ENCODE measurements at places on chromosomes 6 and 20. TPM values are rescaled to one million over a fixed set of nuclear protein-coding genes. Genes with fewer than 3 reads are reported as not detected.

Gene MTFR2
- 6.2 TPM for total RNA-seq

- DNase-seq, result peak; percentile 7
- peaks cover 79% of the 10 kb centered on the region for H3K4me1 ChIP-seq
- peak overlapping the region; percentile 92 for H3K27ac ChIP-seq
- H3K36me3 ChIP-seq, result peaks cover 12% of the 10 kb centered on the region
- peak overlapping the region; percentile 93 for H3K4me3 ChIP-seq
- H3K27me3 ChIP-seq, result peaks cover 2% of the 10 kb centered on the region
Measured at GRCh38 chr6:124962639-124963415, 590 bp downstream of the RNF217 start.

- no peak for DNase-seq
- no peak overlapping the region for H3K4me3 ChIP-seq
- H3K4me1 ChIP-seq, result peaks cover 35% of the 10 kb centered on the region
- no peaks in the 10 kb centered on the region for H3K36me3 ChIP-seq
Measured at GRCh38 chr20:1842281-1842680, 52.9 kb upstream of the SIRPA start.

DNA sequence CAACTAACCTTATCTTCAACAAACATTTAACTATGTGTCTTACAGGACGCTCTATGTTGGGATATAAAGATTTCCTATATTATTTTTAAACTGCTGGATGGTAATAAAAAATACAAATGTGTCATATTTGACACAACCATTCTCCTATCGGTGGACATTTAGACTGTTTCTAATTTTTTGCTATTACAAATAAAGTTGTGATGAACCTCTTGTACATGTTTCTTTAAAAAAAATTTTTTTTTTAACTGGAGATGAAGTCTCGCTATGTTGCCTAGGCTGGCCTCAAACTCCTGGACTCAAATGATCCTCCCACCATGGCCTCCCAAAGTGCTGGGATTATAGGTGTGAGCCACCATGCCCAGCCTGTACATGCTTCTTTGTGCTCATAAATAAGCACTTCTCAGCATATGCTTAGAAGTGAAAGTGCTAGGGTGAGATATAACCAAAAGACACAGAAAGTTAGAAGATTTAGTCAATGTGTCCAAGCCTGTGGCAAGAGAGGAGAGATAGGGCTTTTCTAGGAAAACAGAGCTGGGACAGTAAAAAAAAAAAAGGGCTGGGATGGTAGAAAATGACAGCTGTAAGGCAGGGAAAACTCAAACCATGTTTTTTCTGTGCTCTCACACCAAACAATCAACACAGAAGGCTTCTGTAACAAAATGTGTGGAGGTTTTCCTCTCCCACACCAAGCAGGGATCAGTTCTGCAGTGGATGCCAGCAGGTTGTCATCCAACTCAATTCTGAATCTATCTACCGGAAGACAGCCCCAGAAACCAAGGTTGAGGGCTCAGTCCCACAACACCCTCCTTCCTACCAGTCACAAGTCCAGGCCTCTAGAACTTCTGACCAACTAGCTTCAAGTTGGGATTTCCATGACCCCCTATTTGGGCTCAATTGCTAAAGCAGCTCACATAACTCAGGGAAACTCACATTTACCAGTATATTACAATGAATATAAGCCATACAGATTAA is 70.0 kb upstream of the SMIM29 start:
- no peaks in the 10 kb centered on the region for H3K27me3 ChIP-seq
- H3K4me1 ChIP-seq, result peaks cover 9% of the 10 kb centered on the region
- DNase-seq, result no peak
- H3K4me3 ChIP-seq, result no peak overlapping the region
- no peak overlapping the region for H3K27ac ChIP-seq

DNA sequence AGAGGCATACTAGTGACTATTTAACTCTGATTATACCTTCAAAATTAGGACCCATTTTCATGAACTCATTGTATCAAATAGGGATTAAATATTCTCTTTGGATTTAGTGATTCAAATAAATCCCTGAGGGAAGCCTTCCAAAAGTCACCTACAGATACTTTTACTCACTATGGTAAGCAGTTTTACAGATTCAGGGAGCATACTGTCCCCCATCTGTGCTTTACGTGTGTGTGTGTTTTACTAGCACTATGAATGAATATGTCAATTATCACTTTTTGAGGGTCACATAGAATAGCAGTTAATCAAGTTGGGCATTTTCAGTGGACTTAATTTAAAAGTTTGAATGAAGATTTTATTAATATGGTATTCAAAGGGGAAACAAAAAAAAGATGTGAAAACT is 96.7 kb downstream of the EPHA7 start:
- H3K4me1 ChIP-seq, result no peaks in the 10 kb centered on the region
- DNase-seq, result no peak
- no peak overlapping the region for H3K4me3 ChIP-seq
- H3K36me3 ChIP-seq, result no peaks in the 10 kb centered on the region
- no peaks in the 10 kb centered on the region for H3K27me3 ChIP-seq

DNA sequence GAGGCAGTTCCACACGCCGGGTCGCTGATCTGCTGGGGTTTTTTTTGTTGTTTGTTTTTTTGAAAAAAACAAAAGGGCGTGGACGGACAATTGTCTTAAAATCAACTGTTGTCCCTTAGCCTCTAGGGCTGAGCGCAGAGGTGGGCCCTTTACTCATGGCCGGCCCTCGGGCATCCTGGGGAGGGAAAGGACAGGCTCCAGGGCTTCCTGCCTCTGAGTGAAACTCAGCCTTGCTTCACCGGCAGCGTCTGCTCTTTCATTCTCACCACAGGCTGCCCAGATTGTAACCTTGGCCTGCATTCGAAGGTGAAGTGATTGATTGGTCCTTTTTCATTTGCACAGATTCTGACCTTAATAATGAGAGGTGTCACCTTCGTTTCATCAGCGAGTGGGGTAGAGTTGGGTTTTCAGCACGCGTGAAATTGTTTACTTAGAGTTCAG is 797 bp downstream of the SMIM13 start:
- no peaks in the 10 kb centered on the region for H3K27me3 ChIP-seq
- peaks cover 13% of the 10 kb centered on the region for H3K36me3 ChIP-seq
- H3K27ac ChIP-seq, result peak overlapping the region; percentile 99
- H3K4me3 ChIP-seq, result peak overlapping the region; percentile 100
- DNase-seq, result peak; percentile 19

DNA sequence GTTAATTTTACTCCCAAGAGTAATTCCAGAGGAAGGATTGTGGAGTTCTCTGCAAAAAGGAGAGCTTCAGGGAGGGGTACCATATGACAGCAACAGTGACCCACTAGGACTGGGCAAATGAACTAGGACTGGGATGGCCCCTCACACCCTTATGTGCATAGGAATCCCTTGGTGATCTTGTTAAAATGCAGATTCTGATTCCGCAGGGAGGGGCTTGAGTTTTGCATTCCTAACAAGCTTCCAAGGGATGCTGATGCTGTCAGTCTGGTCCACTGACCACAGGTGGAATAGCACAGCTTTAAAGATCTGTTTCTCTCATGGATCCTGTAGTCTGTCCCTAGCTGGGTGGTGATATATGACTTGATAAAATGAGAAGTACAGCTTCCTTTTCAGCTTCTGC is 6.3 kb upstream of the FOXA2 start:
- DNase-seq, result no peak
- H3K4me1 ChIP-seq, result no peaks in the 10 kb centered on the region
- no peak overlapping the region for H3K27ac ChIP-seq
- no peak overlapping the region for H3K4me3 ChIP-seq
- H3K36me3 ChIP-seq, result no peaks in the 10 kb centered on the region
- H3K27me3 ChIP-seq, result peaks cover 8% of the 10 kb centered on the region

DNA sequence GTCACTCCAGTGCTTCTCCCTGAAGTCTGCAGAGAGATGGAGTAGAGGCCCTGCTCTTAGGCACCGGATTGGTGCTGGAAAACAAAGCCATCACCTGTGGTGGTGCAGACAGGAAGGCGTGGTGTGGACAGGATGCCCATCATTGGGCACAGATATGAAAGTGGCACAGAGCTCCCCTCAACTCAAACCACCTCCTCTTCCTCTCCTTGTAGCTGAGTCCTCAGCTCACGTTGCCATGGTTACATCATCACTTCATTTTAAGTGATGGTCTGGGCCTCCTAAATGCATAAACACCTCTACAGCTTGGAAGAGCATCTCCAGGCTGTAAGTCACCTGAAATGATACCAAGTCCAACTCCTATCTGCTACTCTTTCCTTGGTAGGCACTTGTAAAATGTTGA is 8.0 kb upstream of the RTF2 start:
- no peaks in the 10 kb centered on the region for H3K36me3 ChIP-seq
- H3K27ac ChIP-seq, result no peak overlapping the region
- DNase-seq, result no peak
- H3K4me3 ChIP-seq, result no peak overlapping the region
- no peaks in the 10 kb centered on the region for H3K4me1 ChIP-seq

GRCh38 chr20:23877524-23877923 is 2.0 kb downstream of the CST5 start:
- no peaks in the 10 kb centered on the region for H3K4me1 ChIP-seq
- no peak overlapping the region for H3K27ac ChIP-seq
- peaks cover 11% of the 10 kb centered on the region for H3K27me3 ChIP-seq
- H3K4me3 ChIP-seq, result no peak overlapping the region
- no peaks in the 10 kb centered on the region for H3K36me3 ChIP-seq

GRCh38 chr6:112752791-112753190 is 405.7 kb downstream of the RFPL4B start:
- no peak overlapping the region for H3K27ac ChIP-seq
- H3K4me3 ChIP-seq, result no peak overlapping the region
- no peak for DNase-seq

GRCh38 chr6:1242446-1242845 is 69.5 kb upstream of the FOXQ1 start:
- no peaks in the 10 kb centered on the region for H3K36me3 ChIP-seq
- H3K27ac ChIP-seq, result no peak overlapping the region
- H3K27me3 ChIP-seq, result no peaks in the 10 kb centered on the region

DNA sequence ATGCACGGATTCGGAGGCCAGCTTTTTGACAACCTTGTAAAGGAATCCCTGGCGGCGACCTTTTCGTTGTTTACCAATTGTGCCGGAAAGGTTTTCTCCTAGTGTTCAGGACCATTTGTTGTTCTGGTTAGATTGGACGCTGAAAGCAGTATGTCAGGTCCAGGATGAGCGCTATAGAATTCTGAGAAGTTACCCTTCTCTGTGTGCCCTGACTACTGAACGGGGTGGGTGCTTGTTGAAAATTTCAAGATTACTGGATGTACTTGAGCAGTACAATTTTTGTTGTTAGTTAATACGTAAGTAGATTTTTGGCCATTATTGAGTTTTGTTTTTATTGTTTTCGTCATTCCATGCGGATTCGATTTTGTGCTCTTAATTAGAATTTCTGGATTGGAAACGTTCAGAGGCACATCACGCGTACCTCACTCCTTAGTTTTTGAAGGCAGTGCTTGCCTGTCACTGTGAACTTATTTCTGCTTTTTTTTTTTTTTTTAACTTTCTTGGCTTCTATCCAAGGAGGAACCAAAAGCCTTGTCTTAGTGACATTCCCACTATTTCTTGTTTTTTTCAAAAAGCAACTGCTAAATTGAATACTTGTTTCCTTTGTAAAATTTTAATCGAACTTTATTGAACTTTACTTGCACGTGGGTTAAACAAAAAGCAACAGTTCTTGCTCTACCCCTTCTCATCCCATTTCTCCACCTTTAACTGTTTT is 898 bp downstream of the XRN2 start:
- DNase-seq, result no peak
- peak overlapping the region; percentile 99 for H3K27ac ChIP-seq
- peaks cover 29% of the 10 kb centered on the region for H3K4me1 ChIP-seq
- H3K36me3 ChIP-seq, result peaks cover 29% of the 10 kb centered on the region
- peak overlapping the region; percentile 93 for H3K4me3 ChIP-seq

DNA sequence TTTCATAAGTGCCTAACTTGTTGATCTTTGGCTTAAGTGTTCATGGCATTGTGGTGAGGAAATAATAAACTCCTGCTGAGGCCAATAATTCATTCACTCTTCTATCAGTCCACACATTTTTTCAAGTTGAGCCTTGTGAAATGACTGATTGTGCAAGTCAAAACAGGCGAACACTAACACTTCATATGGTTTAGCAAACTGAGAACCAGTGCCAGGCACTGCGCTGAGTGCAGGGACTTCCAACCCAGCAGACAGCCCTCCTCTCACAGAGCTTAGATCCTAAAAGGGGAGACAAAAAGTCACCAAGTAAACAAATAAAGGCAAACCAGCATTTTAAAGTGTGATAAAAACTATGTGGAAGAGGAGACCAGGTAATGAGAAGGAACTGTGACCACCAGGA is 435.0 kb downstream of the PTPRT start:
- no peak overlapping the region for H3K27ac ChIP-seq
- no peaks in the 10 kb centered on the region for H3K36me3 ChIP-seq
- H3K4me3 ChIP-seq, result no peak overlapping the region
- no peaks in the 10 kb centered on the region for H3K4me1 ChIP-seq

- H3K27me3 ChIP-seq, result peaks cover 2% of the 10 kb centered on the region
- peak overlapping the region; percentile 71 for H3K4me3 ChIP-seq
- DNase-seq, result peak; percentile 80
- H3K36me3 ChIP-seq, result peaks cover 6% of the 10 kb centered on the region
Measured at GRCh38 chr6:82408952-82409431, 45.4 kb downstream of the TPBG start.

GRCh38 chr20:52779125-52779524 is 193.0 kb upstream of the TSHZ2 start:
- no peaks in the 10 kb centered on the region for H3K36me3 ChIP-seq
- no peaks in the 10 kb centered on the region for H3K4me1 ChIP-seq
- H3K27me3 ChIP-seq, result peaks cover 1% of the 10 kb centered on the region
- no peak overlapping the region for H3K27ac ChIP-seq

- H3K4me3 ChIP-seq, result no peak overlapping the region
- DNase-seq, result no peak
- H3K4me1 ChIP-seq, result peaks cover 33% of the 10 kb centered on the region
- H3K36me3 ChIP-seq, result peaks cover 10% of the 10 kb centered on the region
- no peak overlapping the region for H3K27ac ChIP-seq
Measured at GRCh38 chr20:34574426-34574825, 15.9 kb downstream of the MAP1LC3A start.

- peak overlapping the region; percentile 20 for H3K4me3 ChIP-seq
- no peaks in the 10 kb centered on the region for H3K36me3 ChIP-seq
- peaks cover 21% of the 10 kb centered on the region for H3K27me3 ChIP-seq
- H3K27ac ChIP-seq, result no peak overlapping the region
Measured at GRCh38 chr20:48538856-48539255, 288.9 kb downstream of the PREX1 start.

- DNase-seq, result no peak
- peaks cover 13% of the 10 kb centered on the region for H3K4me1 ChIP-seq
- no peaks in the 10 kb centered on the region for H3K36me3 ChIP-seq
- H3K4me3 ChIP-seq, result no peak overlapping the region
- peaks cover 18% of the 10 kb centered on the region for H3K27me3 ChIP-seq
- 0 out of 2 replicates have a peak overlapping the region, but pooled peaks have one; percentile 5 for H3K27ac ChIP-seq
Measured at GRCh38 chr6:116485559-116486184, 24.5 kb downstream of the CALHM6 start.

- no peak for DNase-seq
- peaks cover 5% of the 10 kb centered on the region for H3K36me3 ChIP-seq
- no peak overlapping the region for H3K27ac ChIP-seq
- no peaks in the 10 kb centered on the region for H3K4me1 ChIP-seq
- peaks cover 30% of the 10 kb centered on the region for H3K27me3 ChIP-seq
Measured at GRCh38 chr6:149184523-149184922, 133.0 kb upstream of the TAB2 start.

- H3K27ac ChIP-seq, result no peak overlapping the region
- peaks cover 72% of the 10 kb centered on the region for H3K4me1 ChIP-seq
- no peak for DNase-seq
- peaks cover 35% of the 10 kb centered on the region for H3K36me3 ChIP-seq
Measured at GRCh38 chr6:24905483-24905882, 30.3 kb downstream of the RIPOR2 start.

- no peaks in the 10 kb centered on the region for H3K36me3 ChIP-seq
- peaks cover 18% of the 10 kb centered on the region for H3K4me1 ChIP-seq
- no peak overlapping the region for H3K27ac ChIP-seq
Measured at GRCh38 chr20:20395087-20395486, 27.2 kb downstream of the INSM1 start.

GRCh38 chr20:9928281-9928737 is 89.4 kb upstream of the PAK5 start:
- DNase-seq, result no peak
- H3K4me3 ChIP-seq, result no peak overlapping the region
- H3K27me3 ChIP-seq, result no peaks in the 10 kb centered on the region
- no peak overlapping the region for H3K27ac ChIP-seq
- H3K4me1 ChIP-seq, result no peaks in the 10 kb centered on the region

All from HFFc6 (cell line).